Smooth muscle cell of the umbilical artery (primary cell): ENCODE measurements at places on chromosomes 5 and 9. TPM values are rescaled to one million over a fixed set of nuclear protein-coding genes. Genes with fewer than 3 reads are reported as not detected.

The TRPM3 gene
- under 0.01 and 0.37 TPM in 2 replicates for total RNA-seq

The OTP gene
- total RNA-seq = not detected in 2 replicates

The BNC2 gene
- total RNA-seq = 20.6 and 30.3 TPM in 2 replicates

The CCDC69 gene
- 2.0 and 2.7 TPM in 2 replicates for total RNA-seq

The ZNF79 gene
- total RNA-seq = 10.5 and 13.1 TPM in 2 replicates

The ANKRD20A1 gene
- not detected in 2 replicates for total RNA-seq

The MARCHF11 gene
- total RNA-seq = not detected in 2 replicates

The EDIL3 gene
- total RNA-seq = 182 and 237 TPM in 2 replicates

The LCN2 gene
- total RNA-seq = not detected in 2 replicates

The PCDHGA9 gene
- 3.6 and 4.5 TPM in 2 replicates for total RNA-seq

The POLR1E gene
- total RNA-seq = 23.8 and 40.6 TPM in 2 replicates

The IFNB1 gene
- 0.30 TPM in 1 of 2 replicates, not detected in the other for total RNA-seq

The SEMA5A gene
- 19.3 and 26.1 TPM in 2 replicates for total RNA-seq

The CDKN2B gene
- total RNA-seq = 74.0 and 173 TPM in 2 replicates

The RGS7BP gene
- 0.18 and 0.30 TPM in 2 replicates for total RNA-seq

The CYSRT1 gene
- 0.30 and 0.46 TPM in 2 replicates for total RNA-seq

The SPATA31A3 gene
- total RNA-seq = not detected in 2 replicates

The ADGRD2 gene
- not detected in 2 replicates for total RNA-seq

The PCDHGA5 gene
- 0.89 and 0.92 TPM in 2 replicates for total RNA-seq

The GRIN1 gene
- total RNA-seq = 0.09 TPM in 1 of 2 replicates, not detected in the other

The INSL4 gene
- not detected in 2 replicates for total RNA-seq

The CDH6 gene
- 27.6 and 82.3 TPM in 2 replicates for total RNA-seq

The HMCN2 gene
- 0.05 and 0.30 TPM in 2 replicates for total RNA-seq

The SLC34A3 gene
- under 0.01 TPM in 1 of 2 replicates, not detected in the other for total RNA-seq

The FRMPD1 gene
- under 0.01 and 0.05 TPM in 2 replicates for total RNA-seq

The NUTM2F gene
- total RNA-seq = not detected in 2 replicates

The OCLN gene
- 0.59 and 0.74 TPM in 2 replicates for total RNA-seq

The PCDHGA2 gene
- 3.5 and 3.9 TPM in 2 replicates for total RNA-seq

The SMIM3 gene
- total RNA-seq = 143 and 233 TPM in 2 replicates

The CTXN3 gene
- total RNA-seq = not detected in 2 replicates

The GPR151 gene
- not detected in 2 replicates for total RNA-seq

The OBP2B gene
- total RNA-seq = not detected in 2 replicates

The ADAM19 gene
- total RNA-seq = 150 and 579 TPM in 2 replicates

The PCDHB8 gene
- 0.05 and 0.89 TPM in 2 replicates for total RNA-seq

The SMIM33 gene
- not detected in 2 replicates for total RNA-seq

The ZNF366 gene
- total RNA-seq = 0.05 TPM in 1 of 2 replicates, not detected in the other

The ASB6 gene
- total RNA-seq = 13.1 and 19.0 TPM in 2 replicates

The FAM114A2 gene
- total RNA-seq = 39.5 and 50.0 TPM in 2 replicates

The DMXL1 gene
- 45.0 and 46.6 TPM in 2 replicates for total RNA-seq

The CDKN2AIPNL gene
- 14.8 and 17.5 TPM in 2 replicates for total RNA-seq

The EIF4E1B gene
- not detected in 2 replicates for total RNA-seq

The PHF2 gene
- total RNA-seq = 11.0 and 13.7 TPM in 2 replicates

The TERT gene
- total RNA-seq = not detected in 2 replicates

The SPINK13 gene
- total RNA-seq = not detected in 2 replicates

The HTR1A gene
- not detected in 2 replicates for total RNA-seq
